ENCODE measurements at places on chromosomes 1 and 21.

DNA sequence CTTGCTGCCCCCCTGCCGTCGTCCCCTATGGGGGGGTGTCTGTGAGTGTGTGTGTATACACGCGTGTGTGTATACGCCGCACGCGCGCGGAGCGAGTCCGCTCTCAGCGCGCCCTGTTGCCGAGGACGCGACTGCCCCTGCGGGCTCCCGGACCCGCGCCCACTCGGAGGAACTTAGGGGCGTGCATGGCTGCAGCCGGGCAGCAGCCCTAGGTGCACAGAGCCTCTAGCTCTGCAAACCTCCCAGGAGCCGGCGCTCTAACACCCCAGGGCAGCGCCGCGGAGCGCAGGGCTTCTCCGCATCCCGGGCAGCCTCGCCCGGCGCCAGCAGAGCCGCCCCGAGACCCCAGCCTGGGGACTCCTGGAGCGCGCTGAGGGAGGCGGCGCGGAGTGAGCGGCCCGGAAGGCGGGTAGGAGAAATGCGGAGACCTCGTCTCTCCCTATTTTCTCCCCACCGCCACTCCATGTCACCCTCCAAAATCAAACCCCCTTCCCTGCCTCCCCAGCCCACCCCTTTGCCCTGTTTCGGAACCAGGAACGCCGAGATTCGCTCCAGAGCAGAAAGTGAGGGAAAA lies 574 bp downstream of the ITPKB start:
- DNase-seq = peak; percentile 66

DNA sequence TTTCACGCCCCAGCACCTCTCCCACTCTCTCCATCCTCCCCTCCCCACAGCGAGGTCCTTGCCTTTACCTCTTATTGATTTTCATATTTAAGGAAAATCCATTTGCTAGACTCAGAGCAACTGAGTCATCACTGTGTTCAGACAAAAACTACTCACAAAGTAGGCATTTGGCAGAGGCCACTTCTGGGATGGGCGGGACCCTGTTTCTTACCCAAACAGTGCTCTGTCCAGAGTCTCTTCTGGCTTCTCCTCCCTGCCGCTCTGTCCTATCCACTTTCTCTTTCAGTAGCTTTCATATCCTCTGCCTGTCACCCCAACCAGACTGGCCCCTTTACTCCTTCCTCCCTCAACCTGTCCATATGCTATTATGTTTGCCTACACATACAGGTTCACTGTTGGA lies 2.4 kb upstream of the NAV1 start:
- DNase-seq = no peak

DNA sequence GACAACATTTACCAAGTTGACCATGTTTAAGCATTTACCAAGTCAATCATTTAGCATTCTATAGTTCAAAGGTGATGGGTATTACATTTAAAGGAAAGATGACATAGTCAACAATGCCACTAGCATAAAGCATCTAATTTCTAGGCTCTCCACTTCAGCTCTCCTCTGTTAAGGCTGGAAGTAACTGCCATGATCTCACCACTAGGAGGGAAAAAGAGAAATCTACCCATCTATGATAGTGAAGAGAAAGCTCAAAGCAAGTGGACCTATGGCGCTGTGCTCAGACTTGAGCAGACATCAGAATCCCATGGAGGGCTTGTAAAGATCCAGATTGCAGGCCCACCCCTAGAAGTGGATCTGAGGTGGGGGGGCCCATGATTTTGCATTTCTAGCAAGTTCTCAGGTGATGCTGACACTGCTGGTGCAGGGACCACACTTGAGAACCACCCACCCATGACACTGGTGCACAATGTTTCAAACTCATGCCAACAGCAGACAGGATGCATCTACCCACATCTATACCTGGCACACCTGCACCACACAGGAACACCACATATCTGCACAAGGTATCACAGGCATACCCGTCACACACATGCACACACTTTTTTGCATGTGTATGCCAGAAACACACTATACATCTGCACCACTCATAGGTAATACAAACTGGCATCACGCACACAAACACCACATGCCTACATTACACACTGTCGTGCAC lies 392.9 kb upstream of the RUNX1 start:
- DNase-seq = no peak

DNA sequence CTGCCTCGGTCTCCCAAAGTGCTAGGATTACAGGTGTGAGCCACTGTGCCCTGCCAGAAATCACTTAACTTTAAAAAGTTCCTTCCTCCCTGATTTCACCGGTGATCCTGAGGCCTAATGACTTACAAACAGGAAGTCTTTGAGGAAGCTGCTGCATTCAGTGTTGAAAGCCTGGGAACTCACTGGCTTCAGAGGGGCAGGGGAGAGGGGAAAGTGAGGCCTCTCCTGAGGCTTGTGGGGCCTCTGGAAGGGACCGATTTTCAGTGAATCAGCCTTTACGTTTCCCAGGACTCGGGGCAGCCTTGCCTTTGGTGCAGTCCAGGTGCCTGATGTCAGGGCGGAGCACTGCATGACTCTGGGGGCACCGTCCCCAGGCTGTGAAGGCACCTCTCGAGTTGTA lies 30.1 kb upstream of the ARHGEF10L start:
- no peak for DNase-seq

DNA sequence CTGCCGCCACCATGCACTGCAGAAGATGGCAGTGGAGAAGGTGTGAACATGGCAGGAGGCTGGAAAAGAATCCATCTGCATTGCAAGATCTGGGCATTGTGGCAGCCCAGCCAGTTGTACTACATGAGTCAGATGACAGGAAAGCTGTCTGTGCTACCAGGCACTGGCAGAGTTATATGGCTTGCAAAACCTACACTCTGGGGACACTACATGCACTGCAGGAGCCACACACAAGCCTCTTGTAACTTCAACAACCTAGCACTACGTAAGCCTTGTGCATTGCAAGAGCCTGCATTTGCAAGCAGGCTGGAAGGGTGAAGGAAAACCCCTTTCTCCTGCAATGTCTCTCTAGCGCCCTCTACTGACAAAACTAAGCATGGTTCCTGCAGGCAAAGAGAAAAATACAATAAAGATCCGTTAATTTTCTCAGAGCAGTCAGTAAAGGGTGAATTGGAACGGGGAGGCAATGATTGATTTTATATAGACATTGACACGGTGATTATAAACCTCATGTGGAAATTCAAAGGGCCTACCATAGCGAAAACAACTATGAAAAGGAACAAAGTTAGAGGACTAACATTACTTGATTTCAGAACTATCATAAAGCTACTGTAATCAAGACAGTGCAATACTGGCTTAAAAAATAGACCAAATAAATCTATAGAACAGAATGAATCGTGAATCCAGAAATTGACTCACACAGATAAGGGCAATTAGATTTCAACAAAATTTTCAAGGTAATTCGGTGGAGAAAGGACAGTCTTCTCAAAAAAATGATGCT lies 26.2 kb upstream of the DYNLT5 start:
- DNase-seq = peak; percentile 89

- DNase-seq = peak; percentile 82
Observed at GRCh38 chr1:207822602-207823451, 71.0 kb downstream of the CD46 start.

DNA sequence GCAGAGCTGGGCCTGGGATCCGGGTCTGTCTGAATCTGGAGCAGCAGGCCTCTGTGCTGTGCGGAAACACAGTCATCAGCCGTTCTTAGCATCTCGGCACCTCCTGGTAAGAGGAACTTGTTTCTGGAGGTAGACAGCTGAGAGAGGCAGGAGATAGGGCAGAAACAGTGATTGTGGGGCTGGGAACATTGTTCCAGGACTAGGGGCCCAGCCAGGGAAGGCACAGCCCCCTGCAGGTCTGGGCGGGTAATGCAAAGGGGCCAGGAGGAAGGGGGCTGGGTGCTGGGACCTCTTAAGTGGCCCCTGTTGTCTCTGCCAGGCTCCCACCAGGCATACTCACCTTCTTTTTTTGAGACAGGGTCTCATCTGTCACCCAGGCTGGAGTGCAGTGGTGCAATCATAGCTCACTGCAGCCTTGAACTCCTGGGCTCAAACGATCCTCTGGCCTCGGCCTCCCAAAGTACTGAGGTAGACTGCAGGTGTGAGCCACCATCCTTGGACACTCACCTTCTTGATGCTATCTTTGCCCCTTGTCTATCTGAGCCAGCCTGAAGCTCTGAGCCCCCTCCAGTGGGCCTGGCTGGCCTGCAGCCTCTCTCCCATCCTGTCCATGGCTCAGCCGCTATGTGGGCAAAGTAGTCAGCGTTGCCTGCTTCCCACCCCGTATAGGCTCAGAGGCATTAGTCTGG lies 134.3 kb upstream of the ZBTB40 start:
- DNase-seq = peak; percentile 81

DNA sequence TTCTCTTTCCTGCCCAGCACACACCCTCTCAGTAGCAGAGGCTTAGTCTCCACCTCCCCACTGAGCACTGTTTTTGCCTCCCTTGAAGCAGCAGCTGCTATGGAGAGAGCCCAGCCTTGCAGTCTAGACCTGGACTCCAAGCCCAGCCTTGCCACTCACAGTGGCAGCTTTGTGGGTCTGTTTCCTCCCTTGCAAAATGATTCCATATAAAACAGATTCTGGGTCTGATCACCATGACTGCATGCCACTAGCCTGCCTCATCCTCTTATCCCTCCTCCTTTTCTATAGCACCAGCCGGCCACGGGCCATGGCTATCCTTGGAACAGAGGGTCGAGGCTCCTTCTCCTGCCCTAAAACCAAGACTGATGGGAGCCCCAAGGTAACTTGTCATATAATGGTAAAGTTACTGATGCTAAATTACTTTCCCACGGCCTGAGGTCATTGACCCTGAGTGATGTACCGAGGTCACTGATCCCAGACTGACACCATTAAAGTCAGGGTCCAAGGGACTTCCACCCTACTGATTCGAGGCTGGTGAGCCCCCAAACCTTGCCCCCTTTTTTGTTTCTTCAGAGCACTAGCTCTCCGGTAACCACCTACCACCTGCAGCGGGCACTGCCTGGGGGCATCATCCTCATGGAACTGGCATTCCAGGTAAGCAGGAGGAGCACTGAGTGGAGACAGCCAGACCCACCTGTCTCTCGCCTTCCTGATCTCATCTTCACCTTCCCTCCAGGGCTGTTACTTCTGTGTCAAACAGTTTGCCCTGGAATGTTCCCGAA lies 7.9 kb downstream of the HYI start:
- no peak for DNase-seq

DNA sequence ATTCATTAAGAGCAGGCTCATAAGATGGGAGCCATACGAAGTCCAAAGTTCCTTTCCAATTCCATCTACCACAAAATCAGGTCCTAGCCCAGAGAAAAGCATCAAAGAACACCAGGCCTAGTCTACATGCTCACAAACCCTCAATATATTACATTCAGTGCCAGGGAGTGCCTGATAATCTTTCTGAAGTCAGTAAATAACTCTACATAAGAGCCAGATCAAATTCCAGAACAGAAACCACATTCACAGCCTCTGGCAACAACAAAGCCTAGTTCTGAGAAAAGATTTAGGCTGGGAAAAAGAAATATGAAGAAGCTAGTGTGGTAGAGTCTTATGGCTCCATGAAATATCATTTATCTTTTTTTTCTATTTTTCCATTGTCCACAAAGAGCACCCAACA lies 40.5 kb upstream of the RBBP5 start:
- no peak for DNase-seq

DNA sequence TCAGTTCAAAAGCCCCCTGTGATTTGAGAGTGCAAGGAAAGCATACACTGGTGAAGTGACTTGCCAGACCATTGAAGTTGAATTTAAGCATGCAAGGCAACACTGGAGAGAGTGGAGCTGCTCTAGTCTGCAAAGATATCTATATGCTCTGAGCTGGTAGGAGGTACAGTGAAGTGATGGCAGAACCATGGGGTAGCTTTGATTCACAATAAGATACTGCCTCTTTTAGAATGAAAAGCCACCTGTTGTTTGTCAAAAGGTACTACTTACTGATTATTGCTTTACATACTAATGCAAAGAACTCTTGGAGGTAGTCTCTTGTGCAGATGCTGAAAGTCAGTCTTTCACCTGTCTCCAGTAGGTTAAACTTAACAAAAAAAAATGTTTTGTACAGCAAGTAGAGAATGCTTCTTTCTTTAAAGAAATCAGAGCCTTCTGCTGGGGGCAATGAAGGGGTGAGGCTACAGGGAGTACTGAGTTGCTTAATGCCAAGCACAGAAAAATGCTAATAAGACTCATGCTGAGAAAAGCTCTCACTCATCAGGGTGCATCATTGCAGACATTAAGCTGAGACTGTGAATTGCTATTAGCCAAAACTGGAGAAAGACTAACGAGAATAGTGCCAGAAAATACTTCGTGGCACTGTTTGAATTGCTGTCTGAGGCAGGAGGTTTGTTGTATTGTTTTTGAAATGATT lies 1150.5 kb upstream of the TMPRSS15 start:
- no peak for DNase-seq

GRCh38 chr1:210372931-210373627 lies 44.4 kb downstream of the HHAT start:
- no peak for DNase-seq

DNA sequence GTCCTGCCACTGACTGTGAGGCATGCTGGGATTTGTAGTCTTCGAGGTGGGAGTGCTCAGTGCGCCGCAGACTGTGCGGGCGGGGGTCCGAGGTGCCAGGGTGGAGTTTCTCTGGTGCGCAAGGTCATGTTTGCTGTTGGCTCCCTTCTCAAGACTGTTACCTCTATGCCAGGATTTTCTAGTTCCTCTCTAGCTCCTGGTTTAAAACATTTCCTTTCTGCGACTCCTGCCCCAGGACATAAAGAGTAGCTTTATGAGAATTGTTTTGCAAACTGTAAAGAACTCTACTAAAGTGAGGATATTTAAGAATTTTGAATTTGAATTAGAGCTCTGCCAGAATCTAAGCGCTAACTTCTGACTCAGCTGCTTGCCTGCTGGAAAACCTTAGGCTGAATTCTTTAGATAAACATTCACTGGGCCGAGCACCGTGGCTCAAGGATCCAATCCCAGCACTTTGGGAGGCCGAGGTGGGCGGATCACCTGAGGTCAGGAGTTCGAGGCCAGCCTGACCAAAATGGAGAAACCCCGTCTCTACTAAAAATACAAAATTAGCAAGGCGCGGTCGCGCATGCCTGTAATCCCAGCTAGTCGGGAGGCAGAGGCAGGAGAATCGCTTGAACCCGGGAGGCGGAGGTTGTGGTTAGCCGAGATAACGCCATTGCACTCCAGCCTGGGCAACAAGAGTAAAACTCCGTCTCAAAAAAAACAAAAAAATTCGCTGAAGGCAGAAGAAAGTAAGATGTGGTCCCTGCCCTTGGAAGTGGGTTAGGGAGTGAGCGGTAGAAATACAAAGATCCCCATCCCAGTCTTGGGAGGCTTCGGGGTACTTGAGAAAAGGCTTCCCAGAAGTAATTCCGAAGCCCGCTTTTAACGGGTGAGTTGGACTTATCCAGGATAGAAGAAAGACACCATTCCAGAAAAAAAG lies 992 bp upstream of the USP48 start:
- no peak for DNase-seq

DNA sequence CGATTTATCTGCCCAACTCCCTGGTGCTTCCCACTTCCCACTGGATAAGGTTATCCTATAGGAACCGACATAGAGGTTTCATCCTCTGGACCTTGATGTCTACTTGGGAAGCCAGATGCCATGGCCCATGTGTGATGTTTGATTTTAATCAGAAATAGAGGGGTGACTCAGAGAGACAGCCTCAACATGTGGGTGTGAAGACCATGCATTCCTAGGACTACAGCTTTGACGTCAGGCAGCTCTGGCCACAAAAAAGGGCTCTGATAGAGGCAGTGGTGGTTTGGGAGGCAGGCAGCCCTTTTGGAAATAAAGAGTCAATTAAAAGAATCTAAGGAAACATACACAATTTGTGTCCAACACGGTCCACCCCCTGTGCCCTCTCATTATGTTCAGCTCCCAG lies 5.2 kb upstream of the SH2D2A start:
- no peak for DNase-seq

GRCh38 chr1:239765163-239765562 lies 326.5 kb upstream of the FMN2 start:
- peak; percentile 31 for DNase-seq

- DNase-seq = no peak
Observed at GRCh38 chr1:153611356-153611755, 1.6 kb downstream of the S100A16 start.

Measured in NCI-H82 (cell line).